ENCODE measurements at places on chromosomes 1 and 21.

- DNase-seq: no peak
Observed at GRCh38 chr1:42674682-42675081, 7.5 kb upstream of the YBX1 start.

DNA sequence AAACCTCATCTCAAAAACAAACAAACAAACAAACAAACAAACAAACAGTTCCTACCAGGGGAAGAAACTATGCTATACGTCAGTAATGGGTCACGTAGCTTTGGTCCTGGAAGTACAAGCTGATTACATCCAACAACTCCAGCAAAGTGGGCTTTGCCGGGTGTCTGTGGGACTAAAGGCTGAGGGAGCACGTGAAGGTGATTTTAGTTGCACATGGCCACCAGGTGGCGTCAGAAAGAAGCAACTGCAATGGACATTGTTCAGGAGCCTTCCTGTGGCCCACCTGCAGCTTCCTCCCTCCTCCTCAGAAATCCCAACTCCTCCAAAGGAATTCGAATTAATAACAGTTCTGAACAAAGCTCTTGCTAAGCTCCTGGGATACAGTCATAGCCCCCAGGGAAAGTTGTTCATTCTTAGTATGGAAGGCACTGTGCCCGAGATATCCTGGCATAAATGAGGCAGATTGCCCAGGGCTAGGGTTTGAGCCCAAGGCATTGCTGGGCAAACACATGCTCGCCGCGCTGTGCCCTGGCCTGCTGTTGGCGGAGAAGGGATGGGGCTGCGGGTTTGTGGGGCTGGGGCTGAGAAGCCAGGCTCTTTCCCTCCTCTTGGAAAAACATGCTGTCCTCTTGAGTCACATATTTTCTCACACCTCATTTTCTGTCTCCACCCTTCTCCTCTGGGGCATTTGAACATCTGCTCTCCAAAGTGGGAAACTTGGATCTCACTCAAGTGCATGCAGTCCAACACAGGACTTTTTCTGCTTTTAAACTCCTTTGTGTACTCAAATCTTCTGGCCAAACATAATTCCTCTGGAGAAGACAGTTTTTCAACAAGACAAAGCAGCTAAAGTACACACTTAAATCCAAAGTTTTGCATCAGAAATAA is 28.6 kb downstream of the AKNAD1 start:
- DNase-seq: peak; percentile 41

- no peak for DNase-seq
Observed at GRCh38 chr21:15071009-15071408, 6.2 kb upstream of the NRIP1 start.

DNA sequence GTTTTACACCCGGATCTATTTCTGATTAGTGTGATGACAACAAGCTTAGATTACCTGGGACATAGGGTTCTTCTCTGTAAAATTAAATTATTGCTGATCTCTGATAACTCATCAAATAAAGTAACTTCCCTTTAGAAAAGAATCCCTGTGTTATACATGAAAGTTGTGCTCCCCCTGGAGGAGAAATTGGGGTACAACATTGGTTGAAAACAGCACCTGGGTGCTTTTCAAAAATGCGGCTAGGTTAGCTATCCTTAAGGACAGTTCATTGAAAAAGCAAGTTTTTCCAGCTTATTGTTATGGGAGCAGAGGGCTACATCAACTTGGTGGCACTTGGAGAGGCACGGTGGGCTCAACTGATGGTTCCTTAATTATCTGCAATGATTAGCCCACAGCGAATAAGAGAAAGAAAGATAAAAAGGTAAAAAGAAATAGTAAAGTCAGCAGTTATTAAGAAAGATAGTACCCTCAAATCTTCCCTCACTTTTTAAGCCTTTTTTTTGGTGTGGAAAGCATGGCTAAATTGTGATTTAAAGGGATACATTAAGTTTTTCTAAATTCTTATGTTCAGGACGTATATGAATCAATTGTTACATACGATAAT is 97.8 kb downstream of the FMN2 start:
- no peak for DNase-seq

DNA sequence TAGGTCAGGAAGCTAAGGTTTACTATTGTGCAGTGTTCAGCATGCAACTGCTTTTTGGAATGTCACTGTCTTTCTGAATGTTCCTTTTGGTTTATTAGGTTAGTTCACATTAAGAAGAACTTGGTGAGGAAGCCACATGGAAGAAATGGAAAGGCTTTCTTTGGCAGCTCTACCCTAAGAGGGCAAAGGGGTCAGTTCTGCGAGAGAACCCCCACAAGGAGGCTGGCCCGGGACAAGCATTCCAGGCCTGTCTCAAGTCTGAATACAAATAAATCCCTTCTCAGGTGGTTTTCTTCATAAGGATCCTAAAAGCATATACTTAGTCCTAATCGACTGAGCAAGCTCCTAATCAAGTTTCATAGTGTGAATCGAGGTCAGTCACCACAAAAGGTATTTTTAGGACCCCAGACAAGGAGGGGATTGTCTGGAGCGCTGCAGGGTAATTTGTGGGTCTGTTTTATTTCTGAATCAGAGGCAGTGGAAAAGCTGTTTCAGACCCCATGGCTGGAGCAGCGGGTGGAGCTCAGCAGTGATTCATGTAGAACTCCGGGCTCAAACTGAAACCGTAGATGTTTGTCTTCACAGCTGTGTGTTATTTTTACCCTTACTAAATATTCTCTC is 63.3 kb downstream of the ERG start:
- DNase-seq: peak; percentile 21

DNA sequence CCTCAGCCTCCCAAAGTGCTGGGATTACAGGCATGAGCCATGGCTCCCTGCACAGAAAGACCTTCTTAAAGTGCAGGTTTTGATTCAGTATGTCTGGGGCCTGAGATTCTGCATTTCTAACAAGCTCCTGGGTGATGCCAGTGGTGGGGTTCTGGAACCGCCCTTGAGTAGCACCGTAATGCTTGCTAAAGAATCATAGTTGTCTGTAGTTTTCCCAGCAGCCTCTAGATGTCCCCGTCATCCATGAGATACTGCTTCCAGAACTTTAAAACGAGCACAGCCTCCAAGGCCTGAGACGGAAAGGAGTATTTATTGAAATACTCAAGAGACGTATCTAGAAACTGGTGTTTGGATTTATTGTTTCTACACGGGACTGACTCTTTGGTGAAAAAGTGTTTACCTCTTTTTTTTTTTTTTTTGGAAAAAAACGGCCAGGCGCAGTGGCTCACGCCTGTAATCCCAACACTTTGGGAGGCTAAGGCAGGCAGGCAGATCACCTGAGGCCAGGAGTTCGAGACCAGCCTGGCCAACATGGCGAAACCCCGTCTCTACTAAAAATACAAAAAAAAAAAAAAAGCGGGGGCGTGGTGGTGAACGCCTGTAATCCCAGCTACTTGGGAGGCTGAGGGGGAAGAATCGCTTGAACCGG is 2.6 kb upstream of the TOR3A start:
- no peak for DNase-seq

GRCh38 chr1:155241841-155242264 is 13.4 kb downstream of the ENTREP3 start:
- no peak for DNase-seq

- no peak for DNase-seq
Observed at GRCh38 chr21:33844104-33844889, 71.3 kb downstream of the ATP5PO start.

DNA sequence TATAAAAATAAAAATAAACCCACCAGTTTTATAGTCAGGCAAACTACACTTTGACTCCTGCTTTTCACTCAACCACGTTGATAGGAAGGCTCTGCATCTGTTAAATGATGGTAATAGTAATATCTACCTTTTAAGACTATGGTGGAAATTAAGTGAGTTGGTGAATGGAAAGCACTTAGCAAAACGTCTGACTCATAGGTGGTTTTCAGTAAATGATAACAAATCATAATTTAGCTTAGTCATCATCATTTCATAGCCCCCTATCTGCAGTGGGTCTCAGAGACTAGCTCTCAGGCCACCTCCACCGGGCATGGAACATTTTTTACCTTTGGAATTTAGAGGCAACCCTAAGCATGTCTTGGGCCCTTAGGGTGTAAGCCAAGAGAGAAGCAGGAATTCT is 160.0 kb downstream of the PDE4B start:
- DNase-seq: no peak

DNA sequence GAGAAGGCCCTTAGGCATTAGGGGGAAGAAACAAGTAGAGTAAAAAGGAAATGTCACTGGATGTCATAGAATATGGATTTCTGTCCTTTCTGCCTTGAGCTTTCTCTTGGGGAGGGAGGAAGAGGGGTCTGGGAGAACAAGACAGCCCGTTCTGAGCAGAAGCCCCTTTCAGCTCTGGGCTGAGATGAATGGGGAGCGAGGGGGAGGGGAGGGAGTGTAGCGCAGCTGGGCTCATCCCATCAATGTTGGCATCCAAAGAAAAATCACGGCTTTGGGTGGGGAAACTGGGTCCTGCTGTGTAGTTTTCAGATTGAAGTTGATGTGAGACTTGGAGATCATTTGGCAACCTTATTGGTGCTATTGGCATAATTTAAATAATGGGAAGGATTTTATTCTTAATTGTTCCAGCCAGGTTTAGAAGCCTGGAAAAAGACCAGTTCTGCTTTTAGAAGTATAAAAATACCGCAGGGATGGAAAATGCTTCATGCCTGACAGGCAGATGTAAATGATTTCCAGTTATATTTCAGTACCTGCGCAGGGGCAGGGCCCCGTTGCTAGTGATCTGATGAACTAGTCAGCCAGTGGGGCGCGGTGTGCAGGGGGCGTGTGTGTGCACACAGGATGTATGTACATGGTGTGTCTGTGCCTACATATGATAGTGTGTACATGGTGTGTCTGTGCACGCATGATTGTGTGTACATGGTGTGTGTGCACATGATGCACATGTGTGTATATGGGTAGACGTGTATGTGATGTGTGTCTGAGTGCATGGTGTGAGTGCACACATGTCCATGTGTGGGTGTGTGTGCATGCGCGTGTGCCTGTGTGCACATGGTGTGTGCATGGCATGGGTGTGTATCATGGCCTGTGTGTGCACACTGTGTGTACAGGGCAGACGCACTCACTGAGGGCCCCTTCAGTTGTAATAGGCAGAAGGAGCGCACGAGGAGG is 36.0 kb downstream of the ABCG1 start:
- DNase-seq: no peak

GRCh38 chr1:244050835-244051444 is at the start of gene ZBTB18:
ZBTB18 (plus strand) TSS chr1:244051283; CDS start chr1:244051432, 149 bp downstream.
- no peak for DNase-seq

GRCh38 chr1:48848035-48848434 is 71.3 kb upstream of the BEND5 start:
- DNase-seq: no peak

GRCh38 chr1:34156739-34157138 is 8.3 kb downstream of the CSMD2 start:
- no peak for DNase-seq

- no peak for DNase-seq
Observed at GRCh38 chr21:30479259-30479658, 908 bp downstream of the KRTAP19-1 start.

DNA sequence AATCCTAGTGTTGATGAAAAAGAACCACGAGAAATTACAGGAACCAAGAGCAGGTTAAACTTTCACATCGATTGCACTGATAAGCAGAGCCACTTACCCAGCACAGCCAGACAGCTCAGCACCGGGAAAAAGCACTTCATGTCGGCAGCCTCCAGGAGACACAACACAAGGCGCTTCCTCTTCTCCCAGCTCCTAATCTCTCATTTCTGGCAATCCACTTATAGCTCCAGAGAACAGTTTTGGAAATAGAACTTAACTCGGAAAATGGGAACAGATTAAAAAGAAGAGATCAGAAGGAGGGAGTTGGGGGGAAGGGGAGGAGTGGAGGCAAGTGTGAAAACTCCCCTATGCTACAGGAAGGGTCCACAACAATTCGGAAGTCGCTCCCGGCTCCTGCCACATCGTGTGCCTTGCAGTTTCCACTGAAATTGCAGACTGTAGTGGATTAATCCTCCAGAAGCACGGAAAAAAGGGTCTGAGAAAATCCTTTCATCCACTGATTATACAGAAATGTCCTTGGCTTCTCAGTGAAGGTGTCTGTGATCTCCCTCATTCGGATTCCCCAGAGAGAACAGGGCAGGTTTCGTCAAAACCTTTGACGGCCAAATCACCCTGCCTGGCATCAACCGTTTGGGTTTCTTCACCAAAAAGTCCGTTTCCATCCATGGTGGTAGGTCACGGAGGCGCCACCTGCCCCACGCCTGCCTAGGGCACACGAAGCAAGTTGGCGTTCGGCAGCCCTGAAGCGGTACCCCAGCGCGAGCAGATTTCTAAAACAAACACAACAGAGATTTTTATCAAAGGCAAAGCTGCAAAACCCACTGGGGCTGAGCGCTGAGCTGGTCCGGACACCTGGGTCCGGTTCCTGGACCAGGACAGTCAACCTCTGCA is 1.1 kb downstream of the IGSF3 start:
- no peak for DNase-seq

DNA sequence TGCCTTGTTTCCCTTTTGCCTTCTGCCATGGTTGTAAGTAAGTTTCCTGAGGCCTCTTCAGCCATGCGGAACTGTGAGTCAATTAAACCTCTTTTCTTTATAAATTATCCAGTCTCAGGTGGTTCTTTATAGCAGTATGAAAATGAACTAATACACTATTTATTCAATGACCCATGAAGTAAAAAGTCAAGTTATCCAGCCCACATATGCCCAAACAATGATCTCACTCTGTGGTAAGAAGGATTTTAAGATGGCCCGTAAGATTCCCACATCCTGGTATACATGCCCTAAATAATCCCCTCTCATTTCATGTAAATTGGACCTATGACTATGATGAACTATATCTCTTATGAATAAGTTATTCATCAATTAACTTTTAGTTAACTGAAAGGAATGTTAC is 1008.3 kb upstream of the B3GALT2 start:
- DNase-seq: no peak

GRCh38 chr1:157819896-157820295 is at the start of gene FCRL1:
FCRL1 (minus strand) TSS chr1:157820120; CDS start chr1:157820037, 83 bp downstream.
- no peak for DNase-seq

DNA sequence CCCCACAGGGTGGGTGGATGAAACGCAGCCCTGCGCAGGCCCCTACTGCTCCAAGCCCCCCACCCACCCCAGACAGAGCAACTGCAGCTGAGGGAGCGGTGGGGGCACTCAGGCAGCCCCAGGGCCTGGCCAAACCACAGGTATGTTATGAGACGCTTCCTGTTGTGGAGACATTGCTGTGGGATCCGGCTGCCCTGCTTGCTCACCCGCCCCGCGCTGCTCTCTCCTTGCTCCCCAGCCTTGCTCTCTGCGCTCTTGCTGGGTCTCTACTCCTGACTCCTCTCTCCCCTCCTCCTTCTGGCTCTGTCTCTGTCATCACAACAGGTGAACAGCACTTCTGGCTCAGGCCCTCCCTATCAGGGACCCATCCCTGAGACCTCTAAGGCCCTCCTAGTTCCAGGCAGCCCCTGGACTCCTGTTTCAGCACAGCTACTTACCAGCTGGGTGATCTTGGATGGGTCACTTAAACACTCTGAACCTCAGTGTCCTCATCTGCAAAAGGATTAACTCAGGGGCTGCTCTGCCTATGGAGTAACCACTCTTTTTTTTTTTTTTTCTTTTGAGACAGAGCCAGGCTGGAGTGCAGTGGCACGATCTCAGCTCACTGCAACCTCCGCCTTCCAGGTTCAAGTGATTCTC is 15.9 kb downstream of the COL8A2 start:
- DNase-seq: peak; percentile 89
